ENCODE measurements at places on chromosomes 3 and 15.

GRCh38 chr15:67865331-67865730 lies 25.5 kb upstream of the RNU6-1 start:
- DNase-seq: no peak

DNA sequence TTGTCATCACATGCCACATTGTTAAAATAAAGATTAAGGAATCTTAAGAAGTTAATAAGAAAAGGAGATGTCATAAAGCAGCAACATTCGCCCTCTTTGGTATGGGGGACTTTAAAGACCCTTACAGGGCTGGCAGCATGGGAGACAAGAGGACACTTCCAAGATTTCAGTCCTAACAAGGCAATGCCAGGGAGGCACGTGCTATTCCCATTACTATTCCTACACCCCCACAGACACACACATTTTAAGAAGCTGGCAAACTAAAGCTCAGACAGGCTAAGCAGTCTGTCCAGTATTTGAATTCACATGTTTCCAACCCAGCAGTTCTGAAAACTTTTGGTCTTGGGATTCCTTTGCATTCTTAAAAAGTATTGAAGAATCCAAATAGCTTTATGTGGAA lies 80.8 kb downstream of the WDR49 start:
- DNase-seq: no peak

GRCh38 chr3:36868614-36869436 lies 76.0 kb downstream of the TRANK1 start:
- DNase-seq: no peak

- DNase-seq: no peak
These were observed 182.6 kb upstream of the CD96 start for GRCh38 chr3:111359261-111360030.

- DNase-seq: no peak
These were observed 337.4 kb upstream of the TPRG1 start for GRCh38 chr3:188834349-188834748.

DNA sequence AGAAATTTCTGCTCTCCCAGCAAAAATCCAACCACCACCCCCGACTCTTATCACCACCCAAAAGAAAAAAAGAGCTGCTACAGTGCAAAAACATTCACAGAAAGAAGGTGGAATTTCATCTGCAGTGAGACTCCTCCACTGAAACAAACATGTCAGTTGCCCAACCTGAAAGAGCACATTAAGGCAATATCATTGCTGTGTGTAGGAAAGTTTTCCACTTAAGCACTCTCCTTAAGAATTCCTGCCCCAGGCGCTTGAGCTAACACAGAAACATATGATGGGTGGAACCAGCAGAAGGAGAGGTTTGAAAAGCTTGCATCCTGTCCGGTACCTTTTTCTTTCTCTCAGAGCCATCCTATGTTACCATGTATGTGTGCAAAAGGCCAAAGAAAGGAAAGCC lies 200.8 kb upstream of the GADL1 start:
- no peak for DNase-seq

DNA sequence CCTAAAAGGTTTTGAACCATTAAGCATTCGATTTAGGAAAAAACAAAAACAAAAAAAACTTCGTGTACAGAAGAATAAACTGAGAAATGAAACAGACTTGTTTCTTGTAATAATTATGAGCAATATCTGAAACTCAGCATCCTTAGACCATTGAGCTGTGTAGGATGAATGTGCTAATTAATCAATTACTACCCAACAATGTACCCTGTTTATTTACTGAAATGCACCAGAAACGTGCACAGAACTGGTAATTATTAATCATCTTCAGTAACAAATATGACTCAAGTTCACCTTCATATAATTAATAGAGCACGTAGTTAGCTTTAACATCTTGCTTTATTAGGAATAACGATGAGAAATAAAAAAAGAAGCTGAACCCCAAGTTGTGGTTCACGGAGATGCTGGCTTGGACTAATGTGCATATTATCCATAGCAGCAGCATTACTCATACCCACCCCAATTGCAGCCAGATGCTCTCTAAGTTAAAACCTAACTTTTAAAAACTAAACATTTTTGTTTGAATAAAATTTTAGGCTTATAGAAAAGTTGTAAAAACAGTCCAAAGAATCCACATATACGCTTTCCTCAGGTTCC lies 10.2 kb upstream of the C15orf61 start:
- no peak for DNase-seq

- peak; percentile 43 for DNase-seq
These were observed 42.8 kb upstream of the RAF1 start for GRCh38 chr3:12706504-12707253.

DNA sequence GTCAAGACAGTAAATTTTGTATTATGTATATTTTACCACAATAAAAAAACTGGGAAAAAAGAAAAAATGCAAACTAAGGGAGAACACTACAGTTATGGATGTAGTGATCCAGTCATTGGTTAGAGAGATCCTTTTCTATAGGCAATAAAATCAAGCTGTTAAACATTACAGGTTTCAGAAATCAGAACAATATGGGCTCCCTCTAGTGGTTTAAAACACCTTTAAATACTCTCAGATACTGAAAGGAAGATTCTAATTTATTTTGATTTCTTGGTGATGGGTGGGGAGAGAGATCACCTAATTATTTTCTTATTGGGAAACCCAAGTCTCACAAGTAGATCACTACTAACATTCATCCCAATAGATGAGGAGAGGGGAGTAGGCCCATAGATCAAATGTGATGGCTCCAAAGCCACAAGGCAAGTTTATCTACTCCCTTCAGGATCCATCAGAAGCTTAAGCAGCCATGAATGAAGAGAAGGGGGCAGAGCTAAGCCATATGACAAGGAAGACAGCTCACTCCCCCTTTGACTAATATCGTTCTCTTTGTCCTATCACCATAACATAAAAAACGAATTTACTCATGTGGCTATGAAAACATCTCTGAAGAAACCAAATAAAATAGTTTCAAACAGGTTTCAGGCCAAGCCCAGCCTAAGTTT lies 118.6 kb downstream of the ANO10 start:
- DNase-seq: no peak

DNA sequence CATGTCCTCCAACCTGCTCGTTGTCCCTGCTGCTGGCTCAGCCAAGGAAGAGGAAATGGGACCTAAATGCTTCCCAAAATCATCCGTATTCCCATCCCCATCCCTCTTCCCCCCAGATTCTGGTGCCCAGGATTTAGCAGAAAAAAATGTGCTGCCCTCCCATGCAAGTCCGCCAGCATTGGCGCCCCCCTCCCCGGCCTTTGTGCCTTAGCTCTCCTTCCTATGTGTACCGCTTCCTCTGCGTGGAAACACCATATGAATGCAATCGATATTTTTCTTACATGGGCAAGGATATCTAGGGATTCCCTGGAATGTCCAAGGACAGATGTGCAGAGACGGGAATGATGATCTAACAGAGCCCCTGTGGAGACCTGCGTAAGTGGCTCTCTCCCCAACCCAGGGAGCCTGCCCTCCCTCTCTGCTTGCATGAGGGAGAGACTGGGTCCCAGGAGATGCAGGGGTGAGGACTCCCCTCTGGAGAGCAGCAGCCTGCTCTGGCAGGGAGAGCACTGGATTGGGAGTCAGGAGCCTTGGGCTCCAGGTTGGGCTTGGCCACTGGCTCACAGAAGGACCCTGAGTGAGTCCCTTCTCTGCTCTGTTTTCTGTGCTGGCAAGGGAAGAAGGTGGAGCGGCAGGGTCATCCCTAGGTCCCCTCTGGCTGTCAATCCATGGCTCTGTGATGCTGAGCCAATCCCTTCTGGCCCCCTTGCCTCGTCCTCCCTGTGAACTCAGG lies 227.2 kb downstream of the XXYLT1 start:
- no peak for DNase-seq

- no peak for DNase-seq
These were observed 9.9 kb downstream of the CCR5 start for GRCh38 chr3:46380471-46381221.

- no peak for DNase-seq
These were observed 4.9 kb upstream of the TBC1D5 start for GRCh38 chr3:17747174-17747889.

DNA sequence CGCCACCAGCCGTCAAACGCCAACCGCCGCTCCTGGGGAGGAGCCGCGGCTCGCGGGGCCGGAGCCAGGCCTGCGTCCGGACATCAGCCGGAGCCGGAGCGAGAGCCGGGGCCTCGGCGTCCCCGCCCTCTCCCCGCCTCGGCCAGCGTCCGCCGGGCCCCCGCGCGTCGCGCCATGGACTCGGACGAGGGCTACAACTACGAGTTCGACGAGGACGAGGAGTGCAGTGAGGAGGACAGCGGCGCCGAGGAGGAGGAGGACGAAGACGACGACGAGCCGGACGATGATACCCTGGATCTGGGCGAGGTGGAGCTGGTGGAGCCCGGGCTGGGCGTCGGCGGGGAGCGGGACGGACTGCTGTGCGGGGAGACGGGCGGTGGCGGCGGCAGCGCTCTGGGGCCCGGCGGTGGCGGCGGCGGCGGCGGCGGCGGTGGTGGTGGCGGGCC lies 359 bp downstream of the ARIH1 start:
- DNase-seq: no peak

DNA sequence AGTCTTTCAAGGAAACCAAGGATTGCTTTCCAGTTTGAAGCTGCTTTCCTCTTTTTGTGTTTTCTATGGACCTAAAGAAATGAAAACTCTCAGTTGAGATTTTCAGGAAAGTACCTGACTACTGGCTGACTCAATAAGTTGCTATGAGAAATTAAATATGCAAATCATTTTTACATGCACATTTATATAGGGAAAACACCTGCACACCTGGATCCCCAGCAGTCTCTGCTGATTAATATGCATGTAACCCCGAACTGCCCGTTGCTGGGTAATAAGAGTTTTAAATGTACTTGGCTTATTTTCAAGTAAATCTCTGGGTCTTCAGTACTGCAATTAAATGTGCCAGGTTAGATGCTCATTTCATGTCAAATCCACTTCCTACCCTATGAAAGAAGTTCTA lies 77.2 kb downstream of the KBTBD8 start:
- DNase-seq: no peak

GRCh38 chr3:69113536-69113935 lies 8.9 kb downstream of the LMOD3 start:
- DNase-seq: no peak

DNA sequence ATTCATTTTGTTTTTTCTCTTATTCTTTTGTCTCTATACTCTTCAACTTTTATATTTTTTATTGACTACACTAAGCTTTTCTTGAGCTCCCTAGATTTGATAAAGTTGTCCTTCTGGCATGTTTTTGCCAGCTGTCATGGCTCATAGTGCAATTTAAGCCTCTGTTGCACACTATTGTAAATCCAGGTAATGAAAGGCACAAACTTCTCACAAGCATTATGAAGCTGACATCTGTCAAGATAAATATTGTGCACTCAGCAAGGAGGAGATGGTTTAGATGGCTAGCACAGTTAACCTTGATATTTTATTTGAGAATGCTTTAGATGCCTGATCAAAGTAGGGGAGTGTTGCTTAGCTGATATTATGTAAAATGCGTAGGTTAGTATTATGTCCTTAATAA lies 1280.9 kb downstream of the NSUN3 start:
- DNase-seq: no peak

- DNase-seq: peak; percentile 39
These were observed 41.0 kb downstream of the ABHD2 start for GRCh38 chr15:89129123-89129815.

DNA sequence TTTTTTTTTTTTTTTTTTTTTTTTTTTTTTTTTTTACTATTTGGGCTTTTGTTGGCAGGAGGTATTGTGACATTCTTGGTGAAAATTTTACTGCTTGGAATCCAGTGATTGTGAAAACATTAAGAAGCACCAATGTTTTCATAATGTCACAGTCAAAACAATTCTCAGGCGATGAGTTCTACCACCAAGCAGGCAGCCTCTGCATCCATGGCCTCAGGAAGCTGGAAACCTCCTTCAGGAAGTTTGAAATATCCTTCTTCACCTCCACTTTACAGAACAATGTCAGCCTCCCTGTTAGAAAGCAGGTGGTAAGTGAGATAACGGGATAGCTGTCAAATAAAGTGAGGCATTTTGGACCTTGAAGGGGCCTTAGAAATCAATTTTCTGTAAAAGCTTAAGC lies 98.3 kb downstream of the MEX3B start:
- no peak for DNase-seq
